T follicular helper cell (primary cell): ENCODE measurements at places on chromosomes 11 and 22.

GRCh38 chr22:30424534-30425326 is 838 bp upstream of the MTFP1 start:
- no peak for DNase-seq

GRCh38 chr11:128497061-128497775 is 90.1 kb downstream of the ETS1 start:
- DNase-seq: no peak

DNA sequence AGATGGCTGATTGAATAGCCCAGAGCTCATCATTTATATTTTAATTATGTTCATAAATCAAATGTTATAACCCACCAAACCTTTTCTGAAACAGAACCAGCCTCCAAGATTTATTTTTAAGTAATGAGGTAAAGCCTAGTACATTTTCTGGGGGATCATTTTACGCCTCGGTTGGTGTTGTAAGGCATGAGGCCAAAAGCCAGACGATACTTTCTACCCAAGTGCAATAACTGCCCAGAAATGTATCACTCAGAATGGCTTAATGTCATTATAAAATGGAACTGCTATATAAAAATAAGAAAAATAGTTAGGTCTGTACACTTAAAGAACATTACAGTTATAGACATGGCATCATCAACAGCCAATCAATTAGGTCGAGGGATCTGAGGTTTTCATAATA is 283.3 kb downstream of the CADM1 start:
- no peak for DNase-seq

DNA sequence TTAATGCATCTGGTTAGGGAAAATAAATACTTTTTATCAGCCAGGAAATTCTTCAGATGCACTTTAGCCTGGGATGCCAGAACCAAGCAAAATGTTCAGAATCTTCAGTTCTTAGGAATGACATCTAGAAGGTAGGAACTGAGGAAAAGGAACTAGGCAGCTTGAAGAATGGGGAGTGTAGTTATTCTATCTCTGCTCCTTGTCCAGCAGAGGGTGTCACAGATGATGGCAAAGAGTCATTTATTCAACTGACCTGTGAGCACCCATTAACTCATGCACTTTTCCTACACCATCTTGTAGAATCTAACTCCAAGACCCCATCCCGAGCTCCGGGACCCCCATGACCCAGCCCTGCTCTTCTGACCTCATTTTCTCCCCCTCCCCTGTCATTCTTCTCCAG is 122.1 kb upstream of the ISX start:
- DNase-seq: no peak
